GM23248 (cell line): ENCODE measurements at places on chromosomes 3 and 15. TPM values are rescaled to one million over a fixed set of nuclear protein-coding genes. Genes with fewer than 3 reads are reported as not detected.

WDR53 gene
- total RNA-seq, result 8.9 and 9.4 TPM in 2 replicates

NEIL1 gene
- total RNA-seq, result 2.9 and 15.9 TPM in 2 replicates

GPR27 gene
- total RNA-seq, result not detected in 2 replicates

SUCLG2 gene
- total RNA-seq, result 47.3 and 49.9 TPM in 2 replicates

GRCh38 chr3:111668326-111668725 lies 73.2 kb upstream of the ZBED2 start:
- no peak overlapping the region for H3K4me3 ChIP-seq
- no peaks in the 10 kb centered on the region for H3K27me3 ChIP-seq
- no peak overlapping the region for H3K27ac ChIP-seq
